NB4 (cell line): ENCODE measurements at places on chromosomes 3 and 15.

GRCh38 chr15:56361987-56362386, 3.2 kb upstream of the TEX9 start:
- DNase-seq: no peak

DNA sequence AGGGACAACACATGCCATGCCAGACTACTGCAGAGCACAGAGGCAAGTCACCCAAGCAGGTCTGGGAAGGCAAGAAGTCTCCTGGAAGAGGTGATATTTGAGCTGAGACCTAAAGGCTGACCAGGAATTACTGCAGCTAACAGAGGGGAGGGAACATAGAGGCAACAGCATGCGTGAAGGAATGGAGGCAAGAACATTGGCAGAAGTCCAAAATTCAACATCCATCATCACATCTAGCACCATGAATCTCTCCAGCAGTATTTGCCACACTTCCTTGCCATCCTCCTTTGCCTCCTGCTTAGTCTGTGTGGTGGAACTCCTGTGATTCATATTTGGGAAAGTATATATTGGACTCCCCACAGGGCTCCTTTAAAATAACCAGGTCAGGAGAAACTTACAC, 870 bp upstream of the TSEN2 start:
- DNase-seq: no peak

GRCh38 chr3:131988209-131988608, 46.6 kb downstream of the CPNE4 start:
- no peak for DNase-seq

DNA sequence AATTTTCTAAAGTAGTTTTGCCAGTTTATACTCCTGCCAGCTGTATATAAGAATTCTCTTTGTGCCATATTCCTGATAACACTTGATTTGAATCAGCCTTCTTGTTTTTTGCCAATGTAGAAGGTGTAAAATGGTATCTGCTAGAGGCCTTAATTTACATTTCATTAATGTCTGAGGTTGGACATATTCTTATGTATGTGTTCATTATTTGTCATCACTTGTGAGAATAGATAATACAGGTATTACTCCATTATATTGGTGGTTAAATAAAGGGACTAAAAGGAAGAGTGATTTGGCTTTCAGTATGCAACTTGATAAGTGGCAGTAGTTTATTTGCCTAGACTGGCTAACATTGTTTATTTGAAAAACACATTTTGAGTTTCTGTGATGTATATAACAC, 25.8 kb downstream of the PAK2 start:
- no peak for DNase-seq

GRCh38 chr3:196708467-196708866, 3.6 kb downstream of the CEP19 start:
- DNase-seq: no peak

GRCh38 chr3:74564560-74564959, 49.9 kb downstream of the CNTN3 start:
- no peak for DNase-seq

DNA sequence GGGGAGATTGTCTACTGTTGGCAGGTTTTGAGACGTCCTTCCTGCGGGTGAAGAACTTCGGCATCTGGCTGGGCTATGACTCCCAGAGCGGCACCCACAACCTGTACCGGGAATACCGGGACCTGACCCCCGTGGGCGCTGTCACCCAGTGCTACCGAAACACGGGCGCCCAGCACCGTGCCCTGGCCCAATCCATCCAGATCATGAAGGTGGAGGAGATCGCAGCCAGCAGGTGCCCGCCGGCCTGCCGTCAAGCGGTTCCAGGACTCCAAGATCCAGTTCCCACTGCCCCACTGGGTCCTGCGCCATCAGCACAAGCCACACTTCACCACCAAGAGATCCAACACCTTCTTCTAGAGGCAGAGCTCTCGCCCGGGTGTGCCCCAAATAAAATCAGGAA, 194.9 kb upstream of the EPHA6 start:
- DNase-seq: no peak

DNA sequence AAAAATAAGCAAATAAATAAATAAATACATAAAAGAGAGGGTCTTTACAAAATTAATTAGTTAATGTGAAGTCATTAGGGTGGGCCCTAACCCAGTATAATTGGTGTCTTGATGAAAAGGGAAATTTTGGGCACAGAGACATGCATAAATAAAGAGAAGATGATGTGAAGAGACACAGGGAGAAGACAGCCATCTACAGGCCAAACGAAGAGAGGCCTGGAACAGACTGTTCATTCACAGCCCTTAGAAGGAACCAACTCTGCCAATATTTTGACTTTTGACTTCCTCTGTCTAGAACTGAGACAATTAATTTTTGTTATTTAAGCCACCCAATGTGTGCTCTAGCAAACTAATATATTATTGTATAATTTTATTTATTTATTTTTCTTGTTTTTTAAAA, 29.6 kb upstream of the SELENOK start:
- DNase-seq: peak; percentile 24

GRCh38 chr3:41137686-41138111, 61.6 kb upstream of the CTNNB1 start:
- DNase-seq: no peak

GRCh38 chr15:101156061-101156460, 95.8 kb downstream of the CHSY1 start:
- DNase-seq: no peak

DNA sequence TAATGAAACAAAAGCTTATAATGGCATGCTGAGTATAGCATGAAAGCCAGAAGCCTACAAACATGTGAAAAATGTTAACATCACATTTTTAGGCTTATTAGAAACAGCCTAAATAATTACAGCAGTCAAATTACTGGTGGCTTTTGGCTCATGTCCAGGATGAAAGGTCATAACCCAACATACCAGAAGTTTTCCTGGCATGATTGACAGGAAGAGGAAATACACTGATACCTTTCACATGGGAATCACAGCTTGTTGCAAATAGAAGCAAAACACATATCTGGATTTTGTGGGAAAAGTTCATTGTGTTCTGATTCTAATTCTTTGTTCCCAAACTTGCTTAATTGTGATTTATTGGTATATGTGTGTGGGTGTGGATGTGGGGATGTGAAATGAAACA, 393.5 kb upstream of the ARRDC4 start:
- no peak for DNase-seq

DNA sequence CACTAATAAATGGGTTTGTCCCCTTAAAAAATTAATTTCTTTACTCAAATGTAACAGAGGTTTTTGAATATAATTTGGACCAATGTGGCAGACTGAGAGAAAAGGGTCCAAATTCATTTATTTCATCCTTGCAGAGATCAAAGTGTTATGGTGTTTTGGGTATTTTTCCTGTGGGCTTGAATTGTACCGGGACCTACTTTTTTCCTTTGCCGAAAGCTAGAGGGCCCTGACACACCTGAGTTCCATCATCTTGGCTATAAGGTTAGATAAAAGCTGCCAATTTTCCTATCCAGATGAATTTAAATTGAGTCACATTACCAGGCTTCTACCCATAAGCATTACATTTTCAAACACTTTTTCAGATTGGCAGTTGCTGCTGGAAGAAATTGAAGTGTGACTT, 908 bp downstream of the CCNB2 start:
- no peak for DNase-seq

DNA sequence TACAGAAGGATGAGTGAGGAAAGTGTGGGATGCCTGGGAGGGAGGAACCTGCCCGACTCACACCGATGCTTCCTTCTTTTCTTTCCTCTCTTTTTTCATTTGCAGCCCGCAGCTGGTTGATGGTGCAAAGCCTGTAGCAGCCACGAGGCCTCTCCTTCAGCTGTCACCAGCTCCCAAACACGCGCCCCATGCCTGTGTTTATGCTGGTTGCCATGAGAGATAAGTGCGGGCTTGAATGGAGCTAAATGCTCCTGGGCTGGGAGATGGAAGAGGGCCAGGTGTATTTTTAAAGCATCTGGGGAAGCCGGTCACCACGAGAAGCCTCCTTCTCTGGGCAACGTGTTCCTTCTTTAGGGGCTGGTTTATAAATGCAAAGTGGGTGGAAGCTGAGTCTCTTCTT, 9.3 kb downstream of the COLQ start:
- DNase-seq: no peak

DNA sequence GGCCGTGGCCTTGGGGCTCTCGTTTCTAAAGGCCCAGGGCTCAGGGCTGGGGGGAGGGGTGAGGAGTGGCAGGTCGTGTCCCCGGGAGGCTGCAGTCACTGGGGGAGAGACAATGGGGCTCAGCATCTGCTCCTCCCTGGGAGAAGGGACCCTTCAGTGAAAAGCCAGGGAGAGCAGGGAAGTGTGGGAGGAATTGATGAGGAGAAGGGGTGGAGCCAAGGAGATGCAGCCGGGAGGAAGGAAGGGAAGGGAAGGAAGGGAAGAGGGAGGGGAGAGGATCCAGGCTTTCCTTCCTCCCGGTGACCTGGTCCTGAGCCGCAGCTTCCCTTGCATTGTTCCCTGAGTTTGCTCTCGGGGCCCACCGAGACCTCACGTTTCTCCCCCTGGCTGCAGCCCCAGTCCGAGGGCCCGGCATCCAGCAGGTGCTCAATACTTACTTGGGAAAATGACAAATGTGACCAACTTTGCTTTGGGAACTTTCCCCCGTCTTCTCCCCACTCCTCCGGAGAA, 1.4 kb upstream of the ZNF710 start:
- DNase-seq: no peak

DNA sequence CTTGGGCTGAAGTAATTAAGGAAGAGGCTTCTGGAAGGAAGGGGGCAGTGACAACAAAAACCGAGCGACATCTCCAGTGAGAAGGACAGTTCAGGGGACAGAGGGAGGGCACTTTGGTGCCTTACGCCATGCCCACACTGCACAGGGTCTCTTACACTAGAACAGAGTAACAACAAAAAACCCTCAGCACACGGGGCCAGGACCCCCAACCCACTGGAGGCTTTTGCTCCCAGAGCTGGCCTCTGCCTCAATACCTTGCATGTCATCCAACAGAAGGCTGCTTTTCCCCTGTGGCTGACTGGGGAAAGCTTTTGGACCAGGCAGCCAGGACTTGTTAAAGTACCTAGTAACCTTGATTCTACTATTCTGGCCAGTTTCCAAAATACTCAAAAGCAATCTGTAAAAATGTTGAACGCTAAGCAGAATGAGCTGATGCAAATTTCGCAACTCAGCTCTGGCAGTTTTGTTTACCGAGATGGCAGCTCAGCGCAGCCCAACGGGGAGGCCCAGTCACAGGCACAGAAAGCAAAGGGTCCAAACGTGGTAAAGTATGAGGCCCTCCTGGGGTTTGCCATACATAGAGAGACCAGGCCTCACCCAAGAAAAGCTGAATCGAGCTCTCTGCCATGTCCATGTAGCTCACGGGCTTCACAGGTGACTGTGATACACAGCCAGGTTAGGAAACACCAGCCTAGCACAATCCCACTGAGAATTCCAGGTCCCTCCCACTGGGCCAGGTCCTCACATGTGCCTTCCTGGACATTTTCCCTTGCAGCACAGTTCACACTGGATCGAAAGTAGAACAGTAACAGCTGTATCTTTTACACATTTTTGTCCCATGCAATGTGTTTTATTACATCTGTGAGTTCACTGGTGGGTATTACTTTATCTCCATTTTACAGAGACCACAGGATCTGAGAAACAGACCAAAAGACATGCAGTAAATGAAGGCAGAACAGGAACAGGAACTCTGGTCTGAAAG, 6.0 kb downstream of the CHCHD4 start:
- DNase-seq: peak; percentile 29

DNA sequence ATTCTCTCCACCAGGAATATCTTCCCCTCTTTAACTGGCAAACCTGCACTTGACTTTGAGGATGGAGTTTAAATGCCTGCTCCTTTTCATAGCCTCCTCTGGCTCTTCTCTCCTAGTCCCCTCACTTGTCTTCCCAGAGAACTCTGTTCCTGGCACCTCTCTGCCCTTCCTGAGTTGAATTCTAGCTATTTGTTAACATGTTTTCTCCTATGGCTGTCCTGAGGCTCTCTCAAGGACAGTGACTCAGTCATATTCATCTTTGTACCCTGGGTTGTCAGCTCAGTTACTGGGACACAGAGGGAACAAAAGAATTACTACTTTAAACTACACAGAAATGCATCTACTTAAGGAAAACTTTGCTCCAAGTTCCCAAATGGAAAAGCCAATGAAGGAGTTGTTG, 365.1 kb upstream of the ICE2 start:
- DNase-seq: no peak

- peak; percentile 51 for DNase-seq
Observed at GRCh38 chr3:108183181-108183580, 39.0 kb downstream of the IFT57 start.

GRCh38 chr3:18149386-18149785, 275.8 kb downstream of the SATB1 start:
- no peak for DNase-seq

GRCh38 chr3:186588632-186589031, 18.1 kb downstream of the DNAJB11 start:
- no peak for DNase-seq

- DNase-seq: peak; percentile 8
Observed at GRCh38 chr3:185595526-185595925, 9.4 kb downstream of the SENP2 start.

- peak; percentile 9 for DNase-seq
Observed at GRCh38 chr3:108006077-108006771, 84.6 kb downstream of the CD47 start.

DNA sequence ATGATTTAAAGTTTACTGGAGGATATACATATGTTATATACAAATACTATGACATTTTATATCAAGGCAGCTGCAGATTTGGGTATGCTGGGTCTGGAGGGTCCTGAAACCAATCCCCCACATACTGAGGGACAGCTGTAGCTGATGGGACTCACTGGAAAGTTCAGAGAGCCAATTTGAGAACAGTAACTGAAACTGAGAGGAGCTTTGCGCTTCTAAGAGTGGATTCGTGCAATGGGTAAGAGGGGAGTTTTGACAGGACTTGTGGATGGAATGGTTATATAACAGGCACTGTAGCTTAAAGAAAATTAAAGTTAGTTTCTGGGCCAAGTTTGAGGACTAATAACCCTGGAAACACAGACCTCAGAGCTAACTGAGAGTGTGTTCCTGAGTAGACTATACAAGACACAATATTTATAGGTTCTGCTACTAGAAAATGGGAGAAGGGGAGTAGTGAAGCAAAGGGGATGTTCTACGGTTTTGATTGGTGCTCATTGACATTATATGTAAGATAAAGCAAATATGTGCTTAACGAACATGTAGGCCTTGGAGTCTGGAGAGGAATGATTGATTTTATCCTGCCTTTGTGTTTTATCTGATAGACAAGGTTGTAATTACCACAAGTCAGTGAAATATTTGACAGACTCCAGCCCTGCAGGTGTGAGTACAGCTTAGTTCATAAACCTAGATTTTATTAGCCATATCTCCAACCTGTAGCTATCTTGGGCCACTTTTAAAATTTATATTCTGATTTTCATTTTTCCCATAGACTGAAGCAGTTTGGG, 4.8 kb upstream of the ZMAT3 start:
- no peak for DNase-seq

DNA sequence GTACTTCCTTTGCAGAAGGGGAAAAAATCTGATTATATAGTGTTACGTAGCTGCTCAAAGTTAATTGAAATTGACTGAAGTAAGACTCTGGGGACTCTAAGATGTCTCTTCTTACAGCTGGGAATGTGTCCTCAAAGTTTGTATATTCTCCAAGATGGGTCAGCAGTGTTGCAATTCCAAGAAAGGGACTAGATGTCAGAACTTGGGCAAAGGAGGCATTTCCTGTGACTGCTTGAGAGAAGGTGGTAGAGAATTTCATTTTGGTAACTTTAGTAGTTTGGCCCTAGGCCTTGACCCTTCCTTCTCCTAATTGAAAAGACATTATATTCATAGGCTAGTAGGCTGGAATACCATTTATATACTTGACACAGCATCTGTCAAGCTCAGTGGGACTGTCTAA, 33.9 kb downstream of the PTPRG start:
- no peak for DNase-seq

- DNase-seq: no peak
Observed at GRCh38 chr3:140629357-140630137, 48.3 kb upstream of the TRIM42 start.
